ENCODE measurements at places on chromosomes 6 and 20.

- no peak for DNase-seq
Measured at GRCh38 chr6:14095437-14095836, 22.1 kb upstream of the CD83 start.

GRCh38 chr20:44776980-44777379 lies 31.3 kb downstream of the KCNK15 start:
- DNase-seq = peak; percentile 60

GRCh38 chr20:17645010-17645409 lies 37.0 kb downstream of the RRBP1 start:
- no peak for DNase-seq

DNA sequence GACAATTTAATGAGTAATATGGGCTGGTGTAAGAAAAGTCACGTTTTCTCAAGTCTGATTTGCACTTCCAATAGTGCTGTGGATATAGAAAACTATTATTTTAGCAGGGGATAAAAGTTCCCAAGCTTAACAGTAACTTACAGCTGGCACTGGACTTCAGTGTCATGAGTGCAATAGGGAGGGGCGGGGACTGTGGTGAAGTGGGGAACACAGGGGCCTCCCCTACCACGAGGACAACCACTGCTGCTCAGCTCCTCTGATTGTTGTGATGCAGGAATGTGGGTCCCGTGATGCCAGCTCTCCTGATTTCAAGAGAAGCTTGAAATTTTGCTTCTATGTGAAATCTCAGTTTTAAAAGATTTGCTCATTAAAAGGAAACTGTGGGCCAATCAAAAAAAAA lies 24.0 kb downstream of the SLC13A3 start:
- no peak for DNase-seq

DNA sequence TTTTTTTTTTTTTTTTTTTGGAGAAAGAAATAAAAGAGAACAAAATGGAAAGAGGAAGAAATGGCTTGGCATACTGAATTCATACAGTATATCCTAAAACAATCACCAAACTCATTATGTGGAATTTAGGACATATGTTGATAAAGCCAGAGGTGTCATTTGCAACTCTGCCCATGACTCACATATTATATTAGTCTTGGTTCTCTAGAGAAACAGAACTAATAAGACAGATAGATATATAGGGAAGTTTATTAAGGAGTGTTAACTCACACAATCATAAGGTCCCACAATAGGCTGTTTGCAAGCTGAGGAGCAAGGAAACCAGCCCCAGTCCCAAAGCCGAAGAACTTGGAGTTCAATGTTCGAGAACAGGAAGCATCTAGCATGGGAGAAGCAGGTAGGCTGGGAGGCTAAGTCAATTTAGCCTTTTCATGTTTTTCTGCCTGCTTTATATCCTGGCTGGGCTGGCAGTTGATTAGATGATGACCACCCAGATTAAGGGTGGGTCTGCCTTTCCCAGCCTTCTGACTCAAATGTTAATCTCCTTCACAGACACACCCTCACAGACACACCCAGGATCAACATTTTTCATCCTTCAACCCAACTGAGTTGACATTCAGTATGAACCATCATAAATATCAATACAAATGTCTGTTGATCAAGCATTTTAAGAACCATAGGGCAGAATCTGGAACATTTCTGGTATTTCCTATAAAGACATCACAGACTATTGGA lies 102.3 kb downstream of the UBE3D start:
- no peak for DNase-seq

- no peak for DNase-seq
Measured at GRCh38 chr20:47857187-47857568, 71.9 kb upstream of the SULF2 start.

GRCh38 chr6:140542863-140543262 lies 1168.4 kb upstream of the CITED2 start:
- no peak for DNase-seq

- DNase-seq = no peak
Measured at GRCh38 chr6:27977387-27977786, 20.3 kb downstream of the OR2B6 start.

DNA sequence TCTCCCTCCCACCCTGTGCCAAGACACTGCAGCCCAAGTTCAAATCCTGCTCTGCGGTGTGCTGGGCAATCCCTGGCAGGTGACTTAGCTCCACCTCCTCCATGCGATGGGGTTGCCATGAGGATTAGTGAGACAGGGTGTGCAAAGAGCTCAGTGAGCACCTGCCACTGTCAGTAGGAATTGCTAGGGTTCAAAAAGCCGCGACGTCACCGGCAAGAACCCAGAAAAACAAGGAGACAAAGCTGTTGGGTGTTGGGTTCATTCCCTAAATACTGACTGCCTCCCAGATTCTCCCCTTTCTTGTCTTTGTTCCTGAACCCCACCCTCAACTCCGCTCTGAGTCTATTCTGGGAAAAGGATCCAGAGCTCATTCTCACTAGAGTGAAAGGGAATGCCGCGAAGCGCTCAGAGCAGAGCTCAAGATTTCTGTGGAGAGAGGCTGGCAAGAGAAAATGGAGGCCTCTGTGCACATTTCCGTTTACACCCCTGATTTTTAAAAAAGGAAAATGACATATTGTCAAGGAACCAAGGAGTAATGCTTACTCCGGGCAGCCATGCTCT lies 13.3 kb downstream of the PMEPA1 start:
- no peak for DNase-seq

DNA sequence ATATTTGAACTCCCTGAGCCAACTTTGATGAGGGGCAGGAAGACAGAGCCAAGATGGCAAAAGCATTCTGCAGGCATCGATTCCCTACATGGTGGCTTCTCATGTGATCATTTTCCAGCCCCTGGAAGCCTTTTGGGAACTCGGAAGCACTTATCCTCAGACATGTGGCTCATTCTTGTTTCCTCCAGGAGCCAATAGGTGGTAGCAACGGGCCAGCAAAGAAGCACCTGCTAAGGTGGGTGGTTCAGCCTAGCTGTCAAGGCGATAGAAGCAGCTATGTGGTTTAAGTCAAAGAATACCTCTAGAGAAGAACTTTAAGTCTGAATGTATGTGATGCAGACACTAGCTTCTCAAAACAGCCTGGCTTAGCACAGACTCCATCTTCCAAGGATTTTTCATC lies 64.9 kb upstream of the PAX1 start:
- no peak for DNase-seq

Measured in HTR-8/SVneo (cell line).